GM12892 (cell line): ENCODE measurements at places on chromosomes 1 and 21.

- DNase-seq, result no peak
Measured at GRCh38 chr1:28770601-28771165, 33.9 kb downstream of the YTHDF2 start.

- no peak for DNase-seq
Measured at GRCh38 chr21:44637018-44637850, at the start of gene KRTAP10-10. KRTAP10-10 (plus strand) TSS chr21:44637356; CDS start chr21:44637418, 62 bp downstream.

GRCh38 chr1:152170287-152170905 lies 11.4 kb upstream of the RPTN start:
- no peak for DNase-seq

- no peak for DNase-seq
Measured at GRCh38 chr1:34843392-34844251, 15.9 kb downstream of the SMIM12 start.

GRCh38 chr1:244849189-244849866 lies 13.9 kb downstream of the COX20 start:
- no peak for DNase-seq
